ENCODE measurements at places on chromosomes 7 and 10. TPM values are rescaled to one million over a fixed set of nuclear protein-coding genes. Genes with fewer than 3 reads are reported as not detected.

The SFTPA1 gene
- 1.7 TPM for total RNA-seq

The TMEM229A gene
- total RNA-seq: not detected

DNA sequence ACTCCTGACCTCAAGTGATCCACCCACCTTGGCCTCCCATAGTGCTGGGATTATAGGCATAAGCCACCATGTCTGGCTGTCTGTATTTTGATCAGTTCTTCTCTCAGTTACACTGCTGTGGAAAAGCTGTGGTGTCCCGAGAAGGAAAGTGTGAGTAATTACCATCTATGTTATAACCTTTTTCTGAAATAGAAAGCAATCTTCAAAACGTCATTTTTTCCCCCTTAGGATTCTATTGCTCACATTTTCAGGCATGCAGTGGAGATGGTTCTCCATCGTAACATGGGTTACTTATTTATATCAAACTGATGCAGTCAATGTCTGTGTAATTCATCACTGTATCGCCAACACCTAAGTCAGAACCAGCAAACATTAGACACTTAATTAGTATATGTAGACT is 103.5 kb upstream of the FAM3C start:
- DNase-seq: no peak

- DNase-seq: no peak
Measured at GRCh38 chr7:42350801-42351200, 113.8 kb upstream of the GLI3 start.

The EN2 gene
- not detected for total RNA-seq

- DNase-seq: no peak
Measured at GRCh38 chr7:47924266-47924665, 24.0 kb downstream of the PKD1L1 start.

DNA sequence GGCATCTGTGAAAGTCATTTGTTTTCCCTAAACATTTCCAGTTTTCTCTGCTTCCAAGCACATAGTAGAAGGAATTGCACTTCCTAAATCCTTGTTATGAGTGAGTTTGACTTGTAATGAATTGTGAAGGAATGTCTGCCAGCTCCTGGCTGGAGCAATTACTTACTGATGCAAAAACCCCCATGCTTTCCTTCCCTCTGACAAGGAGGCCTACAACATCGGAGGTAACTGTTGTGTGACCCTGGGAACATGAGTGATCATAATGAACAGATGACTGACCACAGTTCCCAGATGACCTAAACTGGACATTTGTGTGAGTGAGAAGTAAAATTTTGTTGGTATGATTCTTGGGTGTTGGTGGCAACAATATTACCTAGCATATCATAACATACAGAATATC is 21.4 kb upstream of the CPVL start:
- no peak for DNase-seq

DNA sequence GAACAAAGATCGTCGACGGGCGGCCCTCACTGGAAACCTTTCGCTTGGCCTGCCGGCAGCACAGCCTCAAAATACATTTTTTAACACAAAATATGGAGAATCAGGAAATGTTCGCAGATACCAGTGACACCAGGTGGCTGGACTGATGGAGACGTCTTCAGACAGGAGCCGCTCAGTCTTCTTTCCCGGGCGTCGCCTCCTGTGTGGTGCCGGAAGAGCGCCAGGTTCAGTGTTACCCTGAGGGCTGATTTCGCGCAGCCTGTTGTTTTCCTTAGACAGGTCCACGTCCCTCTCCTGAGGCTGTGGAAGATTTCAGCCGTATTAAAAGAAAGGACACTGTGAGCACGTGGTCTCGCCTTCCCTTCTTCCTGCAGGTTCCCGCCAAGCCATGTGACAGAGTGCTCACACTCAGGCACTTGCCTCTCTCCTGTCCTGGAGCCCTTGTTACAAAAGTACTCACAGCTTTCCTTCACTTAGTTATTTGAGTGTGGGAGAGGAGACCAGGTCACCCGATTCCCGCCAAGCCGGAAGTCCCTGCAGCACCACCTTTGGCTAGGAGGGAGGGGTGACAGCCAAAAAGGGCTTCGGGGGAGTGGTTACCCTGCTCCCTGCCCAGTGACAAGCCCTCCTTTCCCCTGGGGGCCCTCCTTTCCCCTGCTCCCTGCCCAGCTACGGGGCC is 21.7 kb upstream of the PWWP2B start:
- peak; percentile 57 for DNase-seq

DNA sequence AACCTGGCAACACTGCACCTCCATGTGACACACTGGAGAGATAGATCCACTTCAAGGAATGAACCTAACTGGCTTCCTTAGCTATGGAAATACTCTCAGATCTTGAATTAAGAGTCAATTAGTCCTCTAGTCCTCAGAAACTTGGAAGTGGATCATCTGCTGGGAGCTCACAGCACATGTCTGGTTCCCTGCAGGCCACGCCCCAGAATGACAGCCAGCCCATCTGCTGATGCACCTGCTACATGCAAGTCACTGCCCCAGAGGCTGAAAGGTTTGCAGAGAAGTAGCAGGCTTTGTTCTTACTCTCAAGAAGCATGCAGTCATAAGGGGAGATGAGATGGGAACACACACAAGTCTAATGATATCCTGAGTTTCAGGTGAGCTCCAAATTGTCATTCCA is 275.9 kb downstream of the SKAP2 start:
- DNase-seq: no peak

- DNase-seq: no peak
Measured at GRCh38 chr10:113047963-113048781, 98.1 kb downstream of the TCF7L2 start.

The COL1A2 gene
- 844 TPM for total RNA-seq

The ZNHIT1 gene
- 54.4 TPM for total RNA-seq
